NCI-H146 (cell line): ENCODE measurements at places on chromosomes 2 and 18.

- DNase-seq: no peak
Measured at GRCh38 chr18:79915161-79916127, 36.0 kb downstream of the SLC66A2 start.

- no peak for DNase-seq
Measured at GRCh38 chr2:55628931-55629330, 11.5 kb upstream of the PPP4R3B start.

DNA sequence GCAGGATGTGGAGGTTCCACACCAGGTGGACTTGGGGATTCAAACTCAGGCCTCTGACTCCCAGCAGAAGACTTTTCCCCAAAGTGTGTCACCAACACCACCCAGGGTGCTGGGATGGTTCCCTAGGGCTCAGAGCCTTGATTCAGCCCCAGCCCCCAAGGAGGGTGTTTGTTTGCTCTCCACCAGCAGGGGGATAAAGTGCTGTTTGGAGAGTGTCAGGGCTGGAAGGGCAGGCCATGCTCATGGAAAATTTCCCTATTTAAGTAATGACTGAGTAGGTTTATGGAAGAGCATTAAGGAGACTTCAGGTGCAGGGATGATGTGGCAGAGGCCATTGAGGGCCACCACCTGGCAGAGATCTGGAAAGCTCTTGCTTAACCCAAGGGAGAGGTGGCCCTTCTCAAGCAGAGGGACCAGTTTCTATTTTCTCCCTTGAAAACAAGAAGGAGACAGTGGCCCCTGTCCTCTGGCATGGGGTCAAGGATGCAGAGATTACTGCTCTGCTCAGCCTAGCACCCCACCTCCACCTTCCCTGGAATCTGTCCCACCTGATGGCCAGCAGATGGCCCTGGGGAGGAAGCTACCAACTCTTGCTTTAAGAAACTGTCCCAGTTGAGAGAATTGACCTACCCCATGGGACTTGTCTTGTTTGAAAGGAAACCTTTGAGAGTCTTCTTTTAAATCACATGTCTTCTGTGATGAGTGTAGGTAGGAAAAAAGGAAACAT lies 122.1 kb downstream of the ACOXL start:
- peak; percentile 44 for DNase-seq

DNA sequence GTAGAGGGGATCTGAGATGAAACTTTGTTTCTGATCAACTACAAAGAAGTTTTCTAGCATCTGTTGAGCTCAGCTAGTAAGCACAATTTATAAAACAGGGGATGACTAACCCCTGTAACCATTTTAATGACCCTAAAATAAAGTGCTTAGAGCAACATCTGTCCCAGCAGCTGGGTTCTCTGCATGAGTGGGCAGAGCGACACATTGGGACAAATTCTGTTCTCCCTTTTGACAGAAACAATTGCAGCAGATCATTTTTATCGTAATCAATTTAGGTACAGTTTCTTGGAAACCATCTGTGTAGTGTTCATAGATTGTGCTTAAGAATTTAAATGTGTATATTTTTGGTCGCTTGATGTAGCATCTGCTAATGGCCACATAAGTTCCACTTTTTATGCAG lies 678.0 kb downstream of the RNF144A start:
- no peak for DNase-seq

DNA sequence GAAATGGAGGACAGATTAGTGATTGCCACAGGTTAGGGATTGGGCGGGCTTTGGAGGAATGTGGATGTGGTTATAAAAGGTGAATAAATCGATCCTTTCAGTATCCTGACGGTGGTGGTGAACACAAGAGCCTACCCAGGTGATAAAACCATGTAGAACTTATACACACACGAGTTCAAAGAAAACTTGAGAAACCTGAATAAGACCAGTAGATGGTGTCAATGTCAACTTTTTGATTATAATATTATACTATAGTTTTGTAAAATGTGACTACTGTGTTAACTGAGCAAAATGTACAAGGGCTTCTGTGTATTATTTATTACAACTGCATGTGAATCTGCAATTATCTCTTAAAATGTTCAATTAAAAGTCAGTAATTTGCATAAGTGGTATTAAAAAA lies 136.3 kb downstream of the ERBB4 start:
- DNase-seq: no peak

DNA sequence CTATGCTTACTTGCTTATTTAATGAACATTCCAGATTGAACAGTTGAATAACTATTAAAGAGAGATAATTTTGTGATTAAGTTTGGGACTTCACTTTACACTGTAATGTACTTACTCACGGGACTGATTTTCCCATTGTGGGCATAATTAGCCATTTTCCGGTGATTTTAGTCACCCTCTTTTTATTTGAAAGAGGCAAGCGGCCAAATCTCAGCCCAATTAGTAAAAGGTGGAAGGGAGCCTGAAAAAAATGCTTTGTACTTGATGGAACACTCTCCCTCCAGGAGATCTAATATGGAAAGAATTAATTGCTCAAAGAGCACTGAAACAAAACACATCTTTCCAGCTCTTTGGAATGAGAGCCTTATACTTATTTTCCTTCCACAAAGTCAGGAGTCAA lies 50.2 kb downstream of the CALCRL start:
- no peak for DNase-seq

GRCh38 chr2:79887747-79888374 lies 375.0 kb downstream of the CTNNA2 start:
- peak; percentile 45 for DNase-seq

- no peak for DNase-seq
Measured at GRCh38 chr2:191474464-191474863, 203.5 kb upstream of the NABP1 start.

DNA sequence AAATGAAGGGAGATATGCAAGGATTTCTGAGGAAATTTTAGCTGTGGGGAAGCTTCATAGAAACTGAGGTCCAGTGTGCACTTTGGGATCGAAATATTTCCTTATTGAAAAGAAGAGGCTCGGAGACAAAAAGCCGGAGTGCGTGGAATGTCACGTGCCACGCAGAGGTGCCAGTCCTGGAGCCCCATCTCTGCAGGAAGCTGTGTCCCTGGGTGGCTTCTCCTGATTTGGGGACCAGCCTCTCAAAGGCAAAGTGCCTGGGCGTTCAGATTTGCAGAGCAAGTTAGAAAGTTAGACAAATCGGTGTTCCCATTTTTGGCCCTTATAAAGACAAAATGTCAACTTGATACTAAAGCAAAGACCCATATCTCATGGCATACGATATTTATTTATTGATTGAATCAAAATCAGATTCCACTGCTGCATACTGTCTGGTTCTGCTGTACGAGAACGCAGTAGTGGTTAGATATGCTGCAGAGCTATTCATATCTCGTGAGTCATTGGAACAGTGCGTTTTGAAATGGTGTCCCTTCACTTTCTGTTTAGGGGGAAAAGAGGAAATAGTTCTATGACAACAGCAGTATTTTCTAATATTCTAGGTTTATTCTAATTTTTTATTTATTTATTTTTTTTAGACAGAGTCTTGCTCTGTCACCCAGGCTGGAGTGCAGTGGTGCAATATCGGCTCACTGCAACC lies 9.1 kb upstream of the ATG16L1 start:
- DNase-seq: no peak

DNA sequence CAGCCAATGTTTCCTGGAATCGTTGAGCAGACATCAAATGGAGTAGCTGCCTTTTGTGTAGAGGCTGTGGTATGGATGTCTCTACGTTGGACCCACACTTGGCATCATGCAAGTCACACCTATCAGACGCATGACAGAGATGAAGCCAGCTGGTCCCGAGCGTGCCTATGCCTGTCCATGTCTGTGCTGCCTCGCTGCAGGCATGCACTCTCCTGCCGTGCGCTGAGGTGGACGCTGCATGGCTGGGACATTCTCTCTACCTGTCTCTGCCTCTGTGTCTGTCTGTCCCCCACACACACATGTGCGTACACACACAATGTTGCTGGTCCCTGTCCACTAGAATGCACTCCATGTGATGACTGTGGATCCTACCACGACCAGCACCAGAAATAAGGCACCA lies 514.2 kb upstream of the MYT1L start:
- no peak for DNase-seq

- no peak for DNase-seq
Measured at GRCh38 chr18:30957066-30957465, 85.5 kb downstream of the DSC3 start.

GRCh38 chr18:62637807-62638687 lies 77.3 kb upstream of the PHLPP1 start:
- peak; percentile 77 for DNase-seq

DNA sequence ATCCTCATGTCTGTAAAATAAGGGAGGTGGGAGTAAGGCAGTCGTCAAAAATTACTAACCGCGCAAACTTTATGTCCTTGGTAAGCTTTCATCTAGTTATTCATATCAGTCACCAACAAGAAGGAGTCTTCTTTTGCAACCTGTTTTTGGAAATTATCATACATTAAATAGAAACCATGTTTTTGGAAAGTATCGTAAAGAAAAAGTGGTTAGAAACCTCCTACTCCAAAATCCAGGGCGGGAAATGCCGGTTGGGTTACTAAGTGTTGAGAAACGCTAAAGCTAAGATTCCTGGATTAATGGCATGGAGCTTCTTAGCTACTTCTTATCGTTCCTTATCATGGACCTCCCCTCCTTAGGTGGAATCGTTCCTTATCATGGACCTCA lies 778 bp downstream of the BBS5 start:
- no peak for DNase-seq

- DNase-seq: peak; percentile 65
Measured at GRCh38 chr2:122864728-122865127, 1109.3 kb downstream of the TSN start.

DNA sequence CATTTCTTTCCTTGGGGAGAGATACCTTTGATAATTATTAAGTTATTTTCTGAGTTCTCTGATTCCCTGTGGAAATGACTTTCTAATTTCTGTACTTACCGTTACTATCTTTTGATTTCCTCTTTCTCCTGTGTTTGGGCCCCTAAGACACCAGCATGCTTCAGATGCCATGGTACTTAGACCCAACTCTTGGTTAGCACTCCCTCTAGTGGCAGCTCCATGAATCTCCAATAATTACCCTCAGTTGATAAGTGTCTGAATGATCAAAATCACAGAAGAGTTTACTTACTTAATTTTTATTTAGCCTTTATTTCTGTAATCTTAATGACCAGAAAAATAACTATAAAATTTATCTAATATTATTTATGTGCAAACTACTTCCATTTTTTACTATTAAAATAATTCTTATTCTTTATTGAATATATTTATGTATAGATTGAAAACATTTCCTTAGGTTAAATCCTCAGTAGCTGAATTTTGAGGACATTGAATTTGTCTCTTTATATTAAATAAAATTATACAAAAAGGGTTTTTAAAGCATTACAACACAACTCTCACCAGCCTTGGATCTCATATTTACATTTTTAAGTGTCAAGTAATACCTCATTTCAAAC lies 300.4 kb downstream of the KCNS3 start:
- peak; percentile 36 for DNase-seq

GRCh38 chr18:58894930-58895329 lies 30.3 kb downstream of the ZNF532 start:
- no peak for DNase-seq

DNA sequence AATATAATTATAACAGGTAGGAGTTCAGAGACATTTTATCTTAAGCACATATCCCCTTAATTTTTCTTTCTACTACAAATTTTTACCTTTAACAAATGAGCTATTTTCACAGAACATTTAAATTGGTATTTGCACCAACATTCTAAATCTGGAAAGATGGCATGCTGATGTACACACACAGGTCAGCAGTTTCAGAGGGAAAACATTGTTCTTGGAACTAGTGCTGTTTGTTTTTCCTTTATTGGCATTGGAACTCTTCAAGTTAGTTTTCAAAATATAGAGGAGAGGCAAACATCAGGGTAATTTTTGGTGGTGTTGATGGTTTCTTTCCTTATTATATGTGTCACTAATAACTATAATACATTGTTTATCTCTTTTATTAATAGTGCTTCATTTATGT lies 155.3 kb downstream of the PHLPP1 start:
- no peak for DNase-seq

DNA sequence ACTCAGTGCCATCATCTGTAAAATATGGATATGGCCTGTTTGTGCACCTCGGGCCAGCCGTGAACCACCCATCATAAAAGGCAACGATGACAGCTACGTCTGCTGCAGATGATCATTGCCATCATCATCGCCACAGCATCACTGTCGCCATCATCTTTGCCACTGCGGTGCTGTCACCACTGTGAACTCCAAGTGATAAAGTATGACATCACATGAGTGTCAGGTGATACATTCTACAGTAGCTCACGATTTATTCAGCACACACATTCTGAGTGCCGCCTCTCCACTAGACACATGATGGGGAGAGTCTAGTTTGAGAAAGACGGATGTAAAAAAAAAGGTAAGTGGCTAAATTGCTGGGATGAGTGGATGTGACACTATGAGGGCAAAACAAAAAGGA lies 755.4 kb upstream of the RAB6C start:
- no peak for DNase-seq

DNA sequence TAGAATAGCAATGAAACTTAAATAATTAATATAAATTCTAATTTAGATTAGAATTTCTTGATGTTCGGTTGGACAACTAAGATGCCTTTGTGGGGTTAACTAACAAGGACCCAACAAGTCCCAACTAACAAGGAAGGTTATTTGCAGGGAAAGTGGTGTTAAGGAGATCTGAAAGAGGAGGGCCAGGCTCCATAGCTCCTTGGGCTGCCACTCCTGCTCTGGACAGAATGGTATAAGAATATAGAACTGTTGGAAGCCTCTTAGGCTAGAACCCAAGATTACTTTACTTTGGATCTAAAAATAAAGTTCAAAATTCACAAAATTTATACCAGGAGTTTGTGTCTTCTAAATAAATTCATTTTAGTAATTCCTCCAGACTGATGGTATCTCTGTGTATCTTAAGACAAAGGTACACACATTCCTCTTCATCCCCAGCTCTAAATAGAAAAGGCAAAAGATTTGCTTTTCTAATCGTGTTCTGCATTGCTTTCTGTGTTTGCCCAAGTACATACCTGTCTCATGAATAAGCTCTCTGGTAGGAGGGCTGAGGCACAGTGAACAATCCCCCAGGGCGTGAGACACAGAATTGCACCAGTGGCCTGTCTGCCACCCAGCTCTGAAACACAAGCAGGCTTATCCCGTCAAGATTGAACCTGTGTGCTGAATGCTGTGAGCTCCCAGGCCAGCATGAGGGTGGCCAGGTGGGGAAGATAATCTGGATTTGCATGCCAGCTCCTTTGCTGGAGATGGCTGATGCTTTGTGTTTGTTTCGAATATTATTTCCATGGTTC lies 176.0 kb downstream of the ACKR3 start:
- DNase-seq: no peak

GRCh38 chr2:199704358-199705238 lies 146.4 kb downstream of the FTCDNL1 start:
- DNase-seq: no peak

DNA sequence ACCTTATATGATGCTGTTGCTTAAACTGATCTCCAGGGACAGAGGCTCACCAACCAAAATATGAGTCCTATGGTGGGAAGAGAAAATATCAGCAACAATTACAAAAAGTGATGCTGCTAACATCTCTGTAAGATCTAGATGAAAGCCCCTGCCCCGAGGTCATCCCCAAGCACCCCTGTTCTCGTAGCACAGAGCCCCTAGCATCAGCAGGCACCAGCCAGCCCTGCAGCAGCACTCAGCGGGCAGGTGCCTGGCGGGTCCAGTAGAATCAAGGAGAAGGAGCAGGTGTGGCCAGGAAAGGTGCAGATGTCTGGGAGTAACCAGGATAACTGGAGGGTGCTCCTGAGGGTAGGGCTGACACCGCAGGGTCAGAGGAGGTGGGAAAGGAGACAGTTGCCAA lies 474.2 kb upstream of the MYT1L start:
- DNase-seq: no peak

- no peak for DNase-seq
Measured at GRCh38 chr2:84175340-84175739, 283.7 kb downstream of the SUCLG1 start.

GRCh38 chr2:173448938-173449471 lies 94.3 kb downstream of the CDCA7 start:
- DNase-seq: peak; percentile 84
